ENCODE measurements at places on chromosomes 7 and 10.

DNA sequence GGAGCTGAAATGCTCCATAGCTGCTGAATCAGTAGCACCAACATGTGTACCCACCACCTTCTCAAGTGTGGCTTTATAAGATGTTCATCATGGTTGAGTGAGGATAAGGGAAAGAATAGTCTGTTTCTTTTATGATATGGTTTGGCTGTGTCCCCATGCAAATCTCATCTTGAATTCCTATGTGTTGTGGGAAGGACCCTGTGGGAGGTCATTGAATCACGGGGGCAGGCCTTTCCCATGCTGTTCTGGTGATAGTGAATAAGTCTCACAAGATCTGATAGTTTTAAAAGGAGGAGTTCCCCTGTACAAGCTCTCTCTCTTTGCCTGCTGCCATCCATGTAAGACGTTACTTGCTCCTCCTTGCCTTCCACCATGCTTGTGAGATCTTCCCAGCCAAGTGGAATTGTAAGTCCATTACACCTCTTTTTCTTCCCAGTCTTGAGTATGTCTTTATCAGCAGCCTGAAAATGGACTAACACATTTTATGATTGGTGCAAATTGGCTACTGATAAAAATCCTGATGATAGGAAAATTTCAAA lies 799.9 kb downstream of the TNS3 start:
- DNase-seq: no peak

DNA sequence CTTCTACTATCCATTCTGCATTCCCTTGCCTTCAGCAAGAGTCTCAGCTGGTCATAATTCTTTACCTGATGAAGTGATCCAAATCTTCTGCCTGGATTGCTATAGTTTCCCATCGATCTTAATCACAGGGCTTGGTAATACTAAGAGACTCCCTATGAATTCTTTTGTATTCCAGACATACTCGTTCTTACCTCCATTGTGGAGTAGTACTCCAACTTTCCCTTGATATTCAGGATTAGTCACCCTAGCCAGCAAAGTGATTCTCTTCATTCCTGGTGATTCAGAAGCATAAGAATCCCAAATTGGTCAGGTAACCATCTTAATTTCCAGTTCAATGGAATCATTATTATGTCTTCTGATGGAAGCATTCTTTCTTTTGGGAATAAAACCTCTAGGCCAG lies 96.7 kb downstream of the TWIST1 start:
- no peak for DNase-seq

DNA sequence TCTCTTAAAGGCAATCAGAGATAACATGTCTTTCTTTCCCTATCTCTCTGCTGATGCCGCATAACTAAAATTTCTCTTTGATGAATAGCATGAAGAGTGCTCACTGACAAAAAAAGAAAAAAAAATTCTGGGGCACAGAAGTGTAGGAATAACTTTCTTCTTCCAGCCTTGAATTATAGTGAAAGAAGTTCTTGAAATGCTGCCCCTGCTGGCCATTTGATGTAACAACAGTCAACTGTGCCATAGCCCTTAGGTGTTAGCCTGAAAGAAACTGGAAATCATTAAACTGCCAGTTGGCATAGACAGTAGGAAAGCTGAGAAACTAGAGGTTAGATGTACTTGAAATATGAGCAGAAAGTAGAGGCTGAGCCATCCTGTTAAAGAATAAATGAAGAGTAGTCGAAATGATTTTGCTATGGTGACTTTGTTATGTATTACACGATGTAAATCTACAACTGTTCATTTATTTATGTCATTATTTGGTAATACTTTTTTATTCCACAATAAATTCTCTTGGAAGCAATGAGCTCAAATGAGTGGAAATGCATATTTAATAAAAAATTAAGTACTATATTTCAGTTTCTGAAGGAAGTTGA lies 48.3 kb upstream of the FAM171A1 start:
- no peak for DNase-seq

- no peak for DNase-seq
These were observed 31.7 kb upstream of the FIGNL1 start for GRCh38 chr7:50481867-50482266.

- no peak for DNase-seq
These were observed 60.5 kb downstream of the PPP1R17 start for GRCh38 chr7:31747553-31747952.

DNA sequence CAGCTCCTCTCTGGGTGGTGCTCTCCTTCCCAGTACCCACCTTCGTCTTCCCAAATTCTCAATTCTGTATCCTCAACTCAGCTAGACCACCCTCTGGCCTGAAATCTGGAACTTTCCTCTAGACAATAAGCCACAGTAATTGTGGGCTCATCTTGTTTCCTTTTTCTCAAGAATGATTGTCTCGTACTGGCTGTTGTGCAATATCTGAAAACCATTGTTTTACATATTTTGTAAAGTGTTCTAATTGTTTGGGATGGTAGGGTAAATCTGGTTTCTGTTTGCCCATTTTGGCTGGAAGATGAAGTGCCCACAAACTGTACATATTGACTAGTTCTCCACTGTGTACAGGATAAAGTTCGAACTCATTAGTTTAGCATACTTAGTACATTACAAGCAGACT lies 11.3 kb upstream of the NOBOX start:
- no peak for DNase-seq

- no peak for DNase-seq
These were observed 74.2 kb downstream of the ARMC3 start for GRCh38 chr10:23001901-23002516.

Data from T-helper 17 cell (primary cell).